ENCODE measurements at places on chromosomes 11 and 22. TPM values are rescaled to one million over a fixed set of nuclear protein-coding genes. Genes with fewer than 3 reads are reported as not detected.

The ACR gene
- not detected for total RNA-seq

The DEFB131B gene
- total RNA-seq = not detected

The OR52I2 gene
- total RNA-seq = not detected

The SYTL2 gene
- total RNA-seq = 7.0 TPM

GRCh38 chr11:59261150-59261549 lies 48.4 kb upstream of the MPEG1 start:
- DNase-seq = no peak

GRCh38 chr11:68813773-68814172 lies 27.9 kb downstream of the CPT1A start:
- no peak for DNase-seq

- no peak for DNase-seq
These were observed 43.2 kb downstream of the IGLL1 start for GRCh38 chr22:23536821-23537345.

DNA sequence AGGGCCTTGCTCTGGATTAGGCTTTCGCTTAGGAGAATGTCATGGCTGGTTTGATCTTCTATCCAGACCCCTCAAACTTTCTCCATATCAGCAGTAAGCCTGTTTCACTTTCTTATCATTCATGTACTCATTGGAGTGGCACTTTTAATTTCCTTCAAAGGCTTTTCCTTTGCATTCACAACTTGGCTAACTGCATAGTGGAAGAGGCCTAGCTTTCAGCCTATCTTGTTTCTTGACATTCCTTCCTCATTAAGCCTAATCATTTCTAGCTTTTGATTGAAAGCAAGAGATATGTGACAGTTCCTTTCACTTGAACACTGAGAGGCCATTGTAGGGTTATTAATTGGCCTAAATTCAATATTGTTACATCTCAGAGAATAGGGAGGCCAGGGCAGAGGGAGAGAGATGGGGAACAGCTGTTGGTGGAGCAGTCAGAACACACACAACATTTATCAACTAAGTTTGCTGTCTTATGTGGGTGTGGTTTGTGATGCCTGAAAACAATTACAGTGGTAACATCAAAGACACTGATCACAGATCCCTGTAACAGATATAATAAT lies 37.7 kb upstream of the APOBEC3A start:
- DNase-seq = no peak

DNA sequence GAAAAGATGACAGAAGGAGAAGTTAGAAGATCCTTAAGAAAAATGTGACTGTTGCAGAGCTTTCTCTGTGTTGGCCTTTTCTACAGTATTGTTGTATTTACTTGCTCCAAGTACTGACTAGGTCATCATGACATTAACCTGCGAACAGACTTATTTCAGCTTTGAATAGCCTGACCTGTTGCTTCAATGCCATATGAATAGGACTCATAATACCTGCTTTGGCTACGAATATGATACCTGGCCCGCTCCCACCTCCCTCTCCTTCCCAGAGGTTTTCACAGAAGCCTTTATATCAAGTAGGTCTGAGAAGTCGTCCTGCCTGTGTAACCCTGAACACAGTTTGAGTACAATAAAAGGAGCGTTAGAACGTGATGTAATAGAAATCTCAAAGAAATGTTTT lies 169.6 kb upstream of the PGR start:
- no peak for DNase-seq

DNA sequence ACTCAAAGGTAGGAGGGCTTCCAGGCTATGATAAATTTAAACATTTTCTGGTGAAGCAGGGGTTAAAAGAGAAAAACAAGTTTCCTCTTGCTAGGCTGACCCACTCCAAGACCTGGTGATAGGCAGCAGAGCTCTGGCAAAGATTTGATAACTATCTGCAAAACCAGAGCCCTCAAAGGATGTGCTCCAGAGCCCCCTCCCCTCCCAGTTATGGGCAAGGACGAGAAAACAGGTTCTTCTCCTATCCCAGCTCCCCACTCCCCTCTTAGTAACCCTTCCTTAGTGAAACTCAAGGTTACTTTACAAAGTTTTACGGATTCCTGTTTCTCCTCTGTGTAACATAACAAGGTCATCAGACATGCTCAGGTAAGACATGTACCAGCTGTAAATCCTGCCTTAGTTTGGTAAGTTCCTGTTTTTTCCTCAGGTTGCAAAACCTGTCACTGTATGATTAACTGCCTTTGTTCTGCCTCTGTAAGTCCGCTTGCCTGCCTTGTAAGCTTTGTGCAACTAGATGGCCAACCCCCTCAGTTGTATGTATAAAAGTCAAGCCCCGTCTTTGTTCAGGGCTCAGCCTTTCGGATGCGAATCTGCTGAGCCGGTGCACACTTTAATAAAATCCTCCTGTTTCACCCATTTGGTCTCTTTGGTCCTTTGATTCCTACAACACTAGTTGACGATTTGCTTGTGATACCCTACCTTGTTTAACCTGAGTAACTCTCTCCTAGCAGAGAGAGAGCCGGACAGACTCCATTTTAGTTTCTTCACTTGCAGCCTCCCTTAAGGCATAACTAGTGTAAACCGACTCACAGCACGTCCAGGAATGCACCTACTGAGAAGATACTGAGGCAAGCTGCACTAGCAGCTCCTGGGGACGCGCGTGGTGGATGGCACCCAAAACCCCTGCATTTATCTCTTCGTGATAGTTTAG lies 13.9 kb downstream of the APOBEC3H start:
- no peak for DNase-seq

- DNase-seq = no peak
These were observed 826 bp upstream of the EEF1G start for GRCh38 chr11:62574363-62575071.

- DNase-seq = no peak
These were observed 1430.1 kb downstream of the LRRC4C start for GRCh38 chr11:40029391-40029790.

GRCh38 chr11:61174273-61174672 lies 13.0 kb upstream of the VPS37C start:
- no peak for DNase-seq

DNA sequence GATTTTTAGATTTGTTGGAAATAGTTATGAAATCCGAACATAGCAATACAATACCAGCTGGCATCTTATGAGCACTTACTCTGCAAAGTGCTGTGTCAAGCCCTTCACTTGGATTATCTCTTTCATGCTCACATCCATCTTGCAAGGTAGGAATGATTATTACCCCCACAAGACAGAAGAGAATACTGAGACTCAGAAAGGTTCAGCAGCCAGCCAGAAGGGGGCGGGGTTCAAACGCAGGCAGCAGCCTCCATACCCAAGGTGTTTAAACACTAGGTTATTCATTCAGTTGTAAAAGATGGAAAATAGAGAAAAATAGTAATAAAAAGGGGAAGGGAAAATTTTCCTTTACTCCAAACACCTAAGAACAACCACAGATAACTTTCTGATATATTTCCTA lies 158.5 kb downstream of the CCDC34 start:
- no peak for DNase-seq

- no peak for DNase-seq
These were observed 80.1 kb downstream of the CDKN1C start for GRCh38 chr11:2805388-2806056.

DNA sequence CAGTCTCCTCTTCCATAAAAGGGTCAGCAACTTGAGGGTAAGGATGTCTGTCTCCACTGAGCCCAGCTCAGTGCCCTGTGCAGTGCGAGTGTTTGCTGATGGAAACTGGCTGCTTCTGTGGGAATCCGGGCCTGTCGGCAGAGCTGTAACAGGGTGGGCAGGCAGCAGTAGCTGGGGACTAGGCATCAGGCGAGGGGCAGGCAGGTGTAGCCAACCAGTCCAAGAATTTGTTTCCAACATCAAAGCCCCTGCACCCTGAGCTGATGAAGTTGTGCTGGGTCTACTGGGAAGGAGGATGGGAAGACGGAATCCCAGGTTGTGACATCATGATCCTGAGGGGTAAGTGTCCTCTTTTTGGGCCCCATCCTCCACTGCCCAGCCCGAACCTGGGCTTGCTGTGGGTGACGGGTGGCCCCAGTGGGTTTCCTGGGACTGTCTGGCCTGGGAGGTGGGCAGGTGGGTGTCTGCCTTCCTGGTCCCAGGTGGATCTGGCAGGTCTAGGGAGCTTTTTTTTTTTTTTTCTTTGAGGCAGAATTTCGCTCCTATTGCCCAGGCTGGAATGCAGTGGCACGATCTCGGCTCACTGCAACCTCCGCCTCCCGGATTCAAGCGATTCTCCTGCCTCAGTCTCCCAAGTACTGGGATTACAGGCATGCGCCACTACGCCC lies 11.0 kb downstream of the SLC29A2 start:
- DNase-seq = no peak

DNA sequence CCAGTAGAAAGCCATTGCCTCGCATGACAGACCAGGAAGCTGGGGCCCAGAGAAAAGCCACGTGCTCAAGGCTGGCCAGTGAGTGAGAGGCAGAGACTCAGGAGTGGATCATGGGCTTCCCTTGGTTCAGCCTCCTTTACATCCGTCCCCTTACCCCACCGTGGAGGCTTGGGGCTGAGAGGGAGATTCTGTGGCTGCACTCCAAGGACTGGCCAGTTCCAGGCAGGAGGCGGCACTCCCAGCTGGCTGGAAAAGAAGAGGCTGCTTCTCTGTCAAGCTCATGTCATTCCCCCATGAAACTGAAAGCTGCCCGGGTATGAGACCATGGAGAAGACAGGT lies 6.6 kb upstream of the ASCL2 start:
- DNase-seq = no peak

- no peak for DNase-seq
These were observed 261.6 kb upstream of the SORL1-AS1 start for GRCh38 chr11:121714351-121714750.

DNA sequence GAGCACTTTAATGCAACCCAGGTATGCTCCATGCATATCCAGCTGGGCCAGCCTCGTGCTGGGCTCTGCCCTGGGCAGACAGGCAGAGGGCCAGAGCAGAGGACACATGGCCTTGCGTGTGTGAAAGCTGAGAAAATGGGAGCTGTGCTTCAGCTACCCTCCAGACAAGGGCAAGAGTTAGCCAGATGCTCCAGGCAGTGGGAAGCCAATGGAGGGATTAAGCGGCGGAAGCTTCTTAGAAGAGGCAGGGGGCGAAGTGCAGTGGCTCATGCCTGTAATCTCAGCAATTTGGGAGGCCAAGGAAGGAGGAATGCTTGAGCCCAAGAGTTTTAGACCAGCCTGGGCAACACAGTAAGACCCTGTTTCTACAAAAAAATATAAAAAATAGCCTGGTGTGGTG lies 9.8 kb upstream of the ARHGEF17 start:
- DNase-seq = no peak

DNA sequence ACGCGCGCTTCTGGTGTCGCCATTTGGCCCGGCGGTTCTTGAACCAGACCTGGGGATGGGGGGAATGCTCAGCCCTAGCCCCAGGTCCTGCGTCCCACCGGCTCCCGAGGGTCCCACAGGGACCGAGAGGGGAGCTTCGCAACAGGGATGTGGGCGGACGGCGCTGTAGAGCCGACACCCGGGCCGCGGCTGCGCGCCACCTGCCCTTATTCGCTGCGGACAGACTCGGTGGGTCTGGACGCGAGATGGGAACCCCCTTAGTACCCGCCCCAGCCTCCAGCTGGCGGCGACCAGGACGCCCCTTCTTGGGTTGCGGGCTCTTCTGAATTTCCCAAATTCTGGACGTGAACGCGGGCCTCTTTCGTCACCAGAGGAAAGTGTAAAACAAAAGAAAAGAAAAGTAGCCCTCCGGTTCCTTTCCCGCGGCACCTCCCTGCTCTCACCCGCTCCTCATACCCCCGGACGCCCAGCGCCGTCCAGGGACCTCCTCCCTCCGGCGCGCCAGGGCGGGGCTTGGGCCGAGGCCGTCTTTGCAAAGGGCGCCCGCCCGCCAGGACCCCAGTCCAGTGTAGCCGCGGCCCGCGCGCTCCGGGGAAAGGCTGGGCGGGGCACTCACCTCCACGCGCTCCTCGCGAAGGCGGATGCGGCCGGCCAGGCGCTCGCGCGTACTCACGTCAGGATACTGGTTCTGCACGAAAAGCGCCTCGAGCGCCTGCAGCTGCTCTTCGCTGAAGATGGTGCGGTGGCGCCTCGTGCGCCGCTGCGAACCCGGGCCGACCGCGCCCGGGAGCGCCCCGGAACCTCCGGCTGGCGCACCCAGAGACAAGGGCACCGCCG lies 827 bp downstream of the GSC2 start:
- DNase-seq = no peak

- DNase-seq = no peak
These were observed 26.4 kb upstream of the ADORA2A start for GRCh38 chr22:24400726-24401596.

DNA sequence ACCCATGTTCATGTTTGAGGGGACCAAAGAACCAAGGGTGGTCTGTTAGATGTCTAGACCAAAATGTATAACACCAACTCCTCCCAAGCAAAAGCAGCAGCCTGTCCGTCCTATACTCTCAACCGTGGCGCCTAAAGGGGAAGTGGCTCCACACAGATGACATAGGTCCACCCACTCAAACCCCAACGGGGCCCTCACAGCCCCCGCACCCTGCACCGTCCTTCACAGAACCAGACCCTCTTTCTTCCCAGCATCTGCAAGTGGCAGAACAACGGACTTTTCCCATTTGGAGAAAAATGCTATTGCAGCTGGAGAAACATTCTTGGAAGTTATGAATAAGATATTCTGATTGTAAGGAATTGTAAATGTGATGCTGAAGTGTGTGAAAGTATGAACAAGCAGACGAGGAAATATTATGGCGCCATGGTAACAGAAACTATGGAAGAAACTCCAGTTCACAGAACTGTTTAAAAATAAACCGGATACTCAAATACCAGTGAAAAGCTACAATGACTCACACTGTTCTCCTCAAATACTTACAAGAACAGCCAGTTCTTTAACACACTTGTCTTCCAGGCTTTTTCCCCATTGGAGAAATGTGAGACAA lies 76.5 kb upstream of the ARFGAP3 start:
- no peak for DNase-seq

GRCh38 chr22:24289741-24290163 lies 19.1 kb downstream of the SPECC1L start:
- DNase-seq = no peak

- no peak for DNase-seq
These were observed 56.4 kb downstream of the DKK3 start for GRCh38 chr11:11952036-11952435.

DNA sequence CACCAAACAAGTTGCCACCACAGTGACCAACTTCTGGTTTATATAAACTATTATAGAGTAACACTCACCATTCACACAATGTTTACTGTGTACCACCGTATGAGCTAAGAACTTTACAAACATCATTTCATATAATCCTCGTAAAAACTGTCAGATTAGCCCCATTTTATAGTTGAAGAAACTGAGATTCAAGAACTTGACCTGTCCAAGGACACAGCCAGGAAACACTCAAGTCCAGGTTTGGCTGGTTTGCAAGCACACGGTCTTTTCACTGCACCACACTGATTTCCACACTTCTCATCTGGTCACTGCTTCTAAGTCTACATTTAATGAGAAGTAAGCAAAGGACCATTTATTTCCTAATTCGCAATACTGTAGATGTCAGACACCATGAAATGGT lies 3.7 kb downstream of the MORC2 start:
- DNase-seq = no peak

Data from occipital lobe (tissue), 3 donors.